ENCODE measurements at places on chromosomes 12 and 14.

DNA sequence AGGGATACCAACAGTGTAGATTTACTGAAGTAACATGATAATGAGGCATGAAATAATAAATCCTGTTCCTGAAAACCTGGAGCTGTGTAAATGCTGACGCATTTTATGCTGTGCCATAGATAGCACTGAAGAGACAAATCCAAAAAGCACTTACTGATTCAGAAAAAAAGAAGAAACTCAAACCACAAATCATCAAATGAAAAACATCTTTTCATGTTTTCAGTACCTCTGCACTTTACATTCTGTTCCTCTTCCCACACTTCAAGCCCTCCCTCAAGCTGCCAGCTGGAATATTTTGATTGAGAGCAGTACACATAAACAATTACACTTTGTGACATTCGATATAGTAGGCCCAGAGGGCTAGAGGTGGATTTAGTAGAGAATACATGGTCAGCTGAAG is 362.3 kb downstream of the NAV3 start:
- no peak for DNase-seq

- DNase-seq: no peak
These were observed 3.0 kb downstream of the HSP90B1 start for GRCh38 chr12:103933237-103933636.

DNA sequence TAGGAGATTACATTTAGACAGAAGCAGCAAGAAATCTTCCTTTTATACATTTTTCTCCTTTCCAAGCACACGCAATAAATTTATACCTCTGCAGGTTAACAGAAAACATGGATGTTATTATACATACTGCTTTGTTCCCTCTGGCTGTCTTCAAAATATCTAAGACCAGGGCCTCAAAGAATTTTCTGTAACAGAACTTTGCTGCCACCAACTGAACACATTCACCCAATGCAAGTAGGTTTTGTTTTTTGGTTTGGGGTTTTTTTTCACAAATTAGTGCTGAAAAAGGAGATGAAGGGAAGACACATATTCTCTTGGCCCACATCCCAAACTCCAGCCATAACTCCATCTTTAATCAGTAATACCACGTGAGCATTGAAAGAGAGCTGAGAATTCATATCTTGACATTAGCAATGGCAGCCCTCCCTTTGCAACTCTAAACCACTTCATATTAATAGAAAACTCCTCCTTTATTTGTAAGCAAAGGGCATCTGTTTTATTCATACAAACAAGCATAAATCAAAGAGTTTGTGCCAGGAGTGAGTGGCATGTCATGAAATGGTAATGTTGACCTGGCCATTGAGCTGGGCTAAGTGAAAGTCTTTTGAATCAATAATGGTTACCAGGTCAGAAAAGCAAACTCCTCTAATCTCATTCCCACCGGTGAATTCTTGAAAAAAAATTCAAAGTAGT is 150.8 kb upstream of the FSCB start:
- DNase-seq: no peak

DNA sequence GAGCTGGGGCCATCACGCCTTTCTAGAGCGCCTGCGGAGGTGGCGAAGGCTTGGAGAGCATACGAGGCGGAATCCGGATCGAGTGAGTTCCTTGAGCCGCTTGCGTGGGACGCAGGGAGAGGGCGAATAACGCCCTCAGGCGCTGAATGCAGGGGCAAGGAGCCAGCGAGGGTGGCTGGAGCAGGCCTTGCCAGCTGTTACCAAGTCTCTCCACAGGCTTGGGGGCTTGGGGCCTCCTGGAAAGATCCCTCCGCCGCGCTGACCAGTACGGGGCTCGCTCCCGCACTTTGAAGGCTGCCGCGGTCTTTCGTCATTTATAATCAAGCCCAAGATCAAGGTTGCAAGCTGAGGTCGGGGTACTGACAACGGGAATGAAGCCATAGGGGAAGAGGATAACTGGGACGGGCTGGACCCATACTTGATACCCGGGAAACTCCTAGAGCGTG is 1.2 kb downstream of the FLRT2 start:
- DNase-seq: peak; percentile 43

- DNase-seq: no peak
These were observed 25.8 kb downstream of the RIN3 start for GRCh38 chr14:92539419-92539818.

DNA sequence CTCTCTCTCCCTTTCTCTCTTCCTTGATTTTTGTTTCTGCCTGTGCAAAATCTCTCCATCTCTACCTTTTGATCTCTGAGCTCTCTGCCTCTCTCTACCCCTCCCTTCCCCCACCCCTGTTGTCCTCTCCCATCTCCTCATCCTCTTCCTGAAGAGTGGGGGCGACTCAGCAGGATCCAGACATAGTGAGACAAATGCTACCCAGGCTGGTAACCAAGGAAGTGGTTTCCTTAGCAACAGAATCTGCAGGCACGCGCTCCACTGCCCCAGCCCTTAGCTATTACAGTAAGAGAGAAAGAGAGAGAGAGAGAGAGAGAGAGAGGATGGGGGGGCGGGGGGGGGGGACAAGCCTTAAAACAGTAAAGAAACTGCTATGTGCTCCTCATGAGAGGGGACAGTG is 85.6 kb downstream of the CMKLR1 start:
- peak; percentile 64 for DNase-seq

DNA sequence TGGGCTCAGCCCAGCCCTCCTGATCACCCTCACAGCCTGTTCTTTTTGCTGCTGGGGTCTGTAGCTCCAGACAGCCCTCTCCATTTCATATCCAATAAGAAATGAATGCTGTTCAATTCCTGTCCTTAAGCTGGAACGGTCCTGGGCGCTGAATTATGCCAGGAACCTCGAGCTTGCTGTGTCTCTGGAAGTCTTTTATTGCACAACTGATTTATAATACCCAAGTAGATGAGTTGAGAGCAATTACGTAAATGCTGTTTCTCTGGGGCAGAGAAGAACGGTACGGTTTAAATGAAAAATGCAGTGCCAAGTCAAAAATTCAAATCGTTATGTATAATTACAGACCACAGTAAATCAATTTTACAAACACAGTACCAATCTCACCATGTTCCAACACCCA is 161.0 kb downstream of the SAMD4A start:
- no peak for DNase-seq

DNA sequence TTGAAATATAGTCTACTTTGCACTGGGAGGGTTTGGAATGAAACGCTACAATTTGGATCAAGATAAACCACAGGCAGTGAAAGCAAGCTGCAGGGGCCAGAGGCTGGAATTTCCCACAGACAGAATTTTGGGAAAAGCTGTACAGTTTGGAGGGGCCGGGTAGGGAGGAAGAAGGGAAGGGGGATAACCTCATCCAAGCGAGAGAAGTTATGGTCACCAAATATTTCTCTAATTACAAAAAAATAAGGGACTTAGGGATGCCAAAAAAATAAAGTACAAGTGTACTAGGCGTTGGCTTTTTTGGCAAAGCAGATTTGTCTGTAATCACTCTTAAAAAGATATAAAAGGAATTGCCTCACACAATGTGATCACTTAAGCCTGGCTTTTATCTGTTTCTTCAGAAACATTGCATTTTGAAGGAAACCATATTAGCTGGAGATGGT is 31.2 kb upstream of the ADGRD1 start:
- DNase-seq: no peak

GRCh38 chr12:95857156-95857555 is 1.6 kb upstream of the SNRPF start:
- no peak for DNase-seq

- DNase-seq: no peak
These were observed 33.5 kb downstream of the SMCO2 start for GRCh38 chr12:27480016-27480415.

DNA sequence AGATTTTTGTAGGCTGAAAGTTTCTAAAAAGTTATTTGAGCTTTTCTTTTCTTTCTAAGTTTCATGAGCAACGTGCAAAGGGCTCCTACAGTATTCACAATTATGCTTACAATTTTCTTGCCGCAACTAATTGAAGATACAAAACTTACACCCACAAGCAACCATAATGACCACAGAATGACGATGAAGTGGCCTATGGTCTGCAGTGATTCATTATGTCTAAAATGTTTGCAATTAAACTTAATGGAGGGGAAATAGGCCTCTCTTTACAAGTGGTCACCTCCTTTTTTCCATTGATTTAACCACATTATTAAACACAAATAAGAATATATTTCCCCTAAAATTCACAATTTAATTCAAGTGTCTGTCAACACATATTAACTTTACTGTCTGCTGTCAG is 732.6 kb upstream of the FLRT2 start:
- no peak for DNase-seq

GRCh38 chr14:104383088-104383995 is 196.2 kb upstream of the C14orf180 start:
- DNase-seq: no peak

DNA sequence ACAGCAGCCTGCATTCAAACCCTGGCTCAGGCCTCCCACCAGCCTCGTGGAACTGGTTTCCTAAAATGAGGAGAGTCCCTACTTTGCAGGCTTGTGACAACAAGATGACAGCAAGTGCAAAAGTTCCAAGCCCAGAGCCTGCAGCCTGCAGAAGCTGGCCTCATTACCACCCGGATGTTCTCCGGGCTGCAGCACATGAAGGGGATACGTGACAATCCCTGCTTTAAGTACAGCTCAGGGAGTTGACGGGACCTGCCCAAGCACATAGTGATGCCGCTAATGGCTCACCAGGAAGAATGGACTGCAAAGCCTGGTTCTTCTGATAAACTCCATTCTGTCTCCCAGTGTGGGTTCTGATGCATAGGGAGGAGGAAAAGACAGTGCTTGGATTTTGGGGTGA is 15.0 kb downstream of the SSH1 start:
- no peak for DNase-seq

- no peak for DNase-seq
These were observed 65.1 kb downstream of the PPP1R36 start for GRCh38 chr14:64614805-64615391.

GRCh38 chr14:96184737-96185136 is 19.9 kb upstream of the BDKRB2 start:
- no peak for DNase-seq

GRCh38 chr12:131003716-131004045 is 50.0 kb downstream of the ADGRD1 start:
- no peak for DNase-seq

- DNase-seq: peak; percentile 82
These were observed 7.5 kb downstream of the VTI1B start for GRCh38 chr14:67666750-67667449.

- DNase-seq: no peak
These were observed 54.6 kb upstream of the TRAF3 start for GRCh38 chr14:102722646-102723045.

- no peak for DNase-seq
These were observed 53.1 kb downstream of the KCNA1 start for GRCh38 chr12:4962539-4963486.

DNA sequence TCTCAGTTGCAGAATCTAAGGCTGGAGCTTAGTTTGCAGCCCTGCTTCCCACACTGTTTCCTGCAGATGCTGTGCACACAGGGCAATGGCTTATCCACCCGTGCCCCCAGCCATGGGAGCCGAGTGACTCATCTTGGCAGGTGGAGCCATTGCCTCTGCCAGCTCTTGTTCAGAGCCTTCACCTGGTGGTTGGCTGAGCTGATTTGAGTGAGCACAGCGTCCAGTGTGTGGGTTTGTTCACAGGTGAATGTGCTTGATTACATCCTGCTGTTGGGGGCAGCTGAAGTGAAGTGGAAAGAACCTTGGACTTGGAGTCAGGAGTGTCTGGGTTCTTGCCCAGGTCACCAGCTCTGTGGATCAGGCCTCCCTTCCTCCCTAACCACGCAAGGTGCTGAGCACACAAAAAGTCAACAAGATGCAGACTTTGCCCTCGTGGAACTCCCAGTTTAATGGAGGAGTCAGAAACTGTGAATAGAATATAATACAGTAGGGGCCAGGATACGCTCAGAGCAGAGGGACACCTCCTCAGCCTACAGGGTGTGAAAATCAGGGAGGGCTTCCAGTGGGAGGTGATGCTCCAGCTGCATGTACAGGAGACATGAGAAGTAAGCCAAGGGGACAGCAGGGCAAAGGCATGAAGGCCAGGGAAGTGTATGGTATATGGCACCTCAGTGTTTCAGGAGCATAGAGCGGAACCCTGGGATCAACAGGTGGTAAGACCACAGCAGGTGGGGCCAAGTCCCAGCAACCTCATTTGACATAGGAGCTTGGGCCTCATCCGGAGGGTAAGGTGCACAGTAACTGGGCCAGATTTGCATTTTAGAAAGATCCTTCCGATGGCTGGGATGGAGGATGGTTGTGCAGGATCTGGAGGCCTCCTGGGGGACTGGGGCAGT is 22.8 kb downstream of the JDP2 start:
- no peak for DNase-seq

- no peak for DNase-seq
These were observed 225.0 kb downstream of the LRIG3 start for GRCh38 chr12:58695263-58695662.

DNA sequence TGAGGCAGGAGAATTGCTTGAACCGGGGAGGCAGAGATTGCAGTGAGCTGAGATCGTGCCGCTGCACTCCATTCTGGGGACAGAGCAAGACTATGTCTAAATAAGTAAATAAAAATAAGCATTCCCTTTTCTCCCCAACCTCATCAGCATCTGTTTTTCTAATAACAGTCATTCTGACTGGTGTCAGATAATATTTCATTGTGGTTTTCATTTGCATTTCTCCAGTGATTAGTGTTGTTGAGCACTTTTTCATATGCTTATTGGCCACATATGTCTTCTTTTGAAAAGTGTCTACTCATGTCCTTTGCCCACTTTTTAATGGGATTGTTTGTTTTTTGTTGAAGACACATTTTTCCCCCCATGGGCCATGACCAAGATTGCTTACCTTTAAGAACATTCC is 243.2 kb downstream of the ADAMTS20 start:
- no peak for DNase-seq

DNA sequence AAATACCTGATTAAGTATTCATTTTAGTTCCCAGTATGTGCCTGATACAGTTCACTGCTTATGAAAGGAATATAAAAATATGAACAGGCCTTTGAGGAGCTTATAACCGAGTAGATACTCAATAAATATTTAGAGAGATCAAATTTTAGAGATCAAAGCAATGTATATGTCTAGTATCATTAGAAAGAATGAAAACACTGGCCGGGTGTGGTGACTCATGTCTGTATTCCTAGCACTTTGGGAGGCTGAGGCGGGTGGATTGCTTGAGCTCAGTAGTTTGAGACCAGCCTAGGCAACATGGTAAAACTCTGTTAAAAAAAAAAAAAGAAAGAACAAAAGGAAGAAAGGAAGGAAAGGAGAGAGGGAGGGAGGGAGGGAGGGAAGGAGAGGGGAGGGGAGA is 113.2 kb upstream of the EEA1 start:
- no peak for DNase-seq

DNA sequence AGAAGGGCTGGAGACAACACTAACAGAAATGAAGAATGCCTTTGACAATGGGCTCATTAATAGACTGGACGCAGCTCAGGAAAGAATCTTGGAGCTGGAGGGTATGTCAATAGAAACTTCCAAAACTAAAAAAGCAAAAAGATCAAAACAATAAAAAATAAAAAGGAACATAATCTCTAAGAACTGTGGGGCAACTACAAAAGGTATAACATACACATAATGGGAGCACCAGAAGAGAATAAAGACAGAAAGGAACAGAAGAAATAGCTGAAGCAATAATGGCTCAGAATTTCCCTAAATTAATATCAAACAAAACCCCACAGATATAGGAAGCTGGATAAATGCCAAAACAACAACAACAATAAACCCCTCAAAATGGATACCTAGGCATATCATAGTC is 124.1 kb upstream of the ABCD2 start:
- no peak for DNase-seq
